ENCODE measurements at places on chromosomes 1 and 21. TPM values are rescaled to one million over a fixed set of nuclear protein-coding genes. Genes with fewer than 3 reads are reported as not detected.
A peak's percentile ranks its signal among the peaks of the same experiment; 100 is the strongest.

DNA sequence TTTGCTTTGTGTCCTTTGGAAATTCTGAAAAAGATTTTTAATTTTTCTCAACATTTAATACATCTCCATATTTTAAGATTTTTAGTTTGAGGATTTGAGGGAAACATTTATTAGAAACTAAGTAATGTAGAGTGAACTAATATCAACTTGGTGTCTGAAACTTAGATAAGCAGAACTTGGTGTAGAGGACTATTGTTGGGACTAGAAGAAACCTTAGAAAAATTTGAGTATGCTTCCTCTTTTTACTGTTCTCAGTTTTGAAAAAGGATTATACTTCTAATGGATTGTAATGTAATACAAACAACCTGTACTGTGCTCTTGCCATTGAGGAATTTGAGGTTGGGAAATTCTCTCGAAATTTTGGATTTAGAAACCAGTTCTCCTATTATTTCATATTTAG lies 2.4 kb downstream of the FNBP1L start:
- DNase-seq = no peak
- no peaks in the 10 kb centered on the region for H3K36me3 ChIP-seq
- H3K27me3 ChIP-seq = no peaks in the 10 kb centered on the region
- peaks cover 38% of the 10 kb centered on the region for H3K4me1 ChIP-seq
- peak overlapping the region; percentile 44 for H3K27ac ChIP-seq
- H3K4me3 ChIP-seq = peak overlapping the region; percentile 90

ADCY10 gene
- 0.28 TPM for total RNA-seq

- H3K4me1 ChIP-seq = no peaks in the 10 kb centered on the region
- H3K27ac ChIP-seq = no peak overlapping the region
- peaks cover 40% of the 10 kb centered on the region for H3K36me3 ChIP-seq
- H3K4me3 ChIP-seq = no peak overlapping the region
- H3K27me3 ChIP-seq = no peaks in the 10 kb centered on the region
Observed at GRCh38 chr1:244406337-244406736, 45.4 kb downstream of the ADSS2 start.

DNA sequence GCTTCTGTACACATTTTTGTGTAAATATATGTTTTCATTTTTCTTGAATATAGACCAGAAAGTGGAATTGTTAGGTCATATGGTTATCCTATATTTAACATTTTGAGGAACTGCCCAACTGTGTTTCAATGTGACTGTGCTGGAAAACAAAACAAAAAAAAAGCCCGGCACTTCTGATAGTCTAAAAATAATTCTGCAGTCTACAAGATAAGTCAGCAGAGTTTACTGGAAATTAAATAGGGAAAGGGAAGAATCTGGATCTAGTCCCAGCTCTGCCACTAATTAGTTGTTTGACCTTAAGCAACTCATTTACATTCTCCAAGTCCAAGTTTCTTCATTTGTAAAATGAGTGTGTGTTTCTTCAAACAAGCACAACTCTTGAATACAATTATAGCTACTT lies 869.1 kb upstream of the B3GALT2 start:
- no peaks in the 10 kb centered on the region for H3K4me1 ChIP-seq
- H3K27me3 ChIP-seq = no peaks in the 10 kb centered on the region

ZNF683 gene
- total RNA-seq = not detected

DNA sequence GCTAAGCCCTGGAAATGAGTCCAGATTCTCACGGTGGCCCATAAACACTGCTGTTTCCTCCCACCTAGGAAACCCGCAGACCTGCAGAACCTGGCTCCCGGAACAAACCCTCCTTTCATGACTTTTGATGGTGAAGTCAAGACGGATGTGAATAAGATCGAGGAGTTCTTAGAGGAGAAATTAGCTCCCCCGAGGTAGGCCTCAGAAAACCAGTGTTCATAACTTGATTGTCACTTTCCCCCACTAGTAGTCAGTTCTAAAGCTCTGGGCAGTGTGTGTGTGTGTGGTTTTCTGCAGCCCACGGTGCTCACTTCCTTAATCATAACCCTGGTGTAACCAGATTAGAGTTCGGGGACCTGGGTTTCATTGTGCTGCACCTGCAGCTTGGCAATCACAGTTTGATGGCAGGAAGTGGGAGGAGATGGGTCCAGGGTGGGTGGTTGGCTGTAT lies 39.1 kb downstream of the CLIC6 start:
- H3K27me3 ChIP-seq = 0 out of 2 replicates have a peak, but pooled peaks cover 2% of the 10 kb centered on the region
- no peak overlapping the region for H3K4me3 ChIP-seq
- no peak overlapping the region for H3K27ac ChIP-seq
- no peaks in the 10 kb centered on the region for H3K36me3 ChIP-seq
- H3K4me1 ChIP-seq = no peaks in the 10 kb centered on the region
- no peak for DNase-seq

GRCh38 chr21:45074818-45075595 lies 627 bp downstream of the ADARB1 start:
- H3K4me1 ChIP-seq = peaks cover 6% of the 10 kb centered on the region
- peak overlapping the region; percentile 51 for H3K4me3 ChIP-seq
- H3K27me3 ChIP-seq = no peaks in the 10 kb centered on the region
- no peaks in the 10 kb centered on the region for H3K36me3 ChIP-seq
- peak; percentile 33 for DNase-seq
- no peak overlapping the region for H3K27ac ChIP-seq

- no peak overlapping the region for H3K4me3 ChIP-seq
- peaks cover 4% of the 10 kb centered on the region for H3K4me1 ChIP-seq
- peaks cover 14% of the 10 kb centered on the region for H3K36me3 ChIP-seq
Observed at GRCh38 chr1:223788746-223789415, 56.9 kb downstream of the TP53BP2 start.

DNA sequence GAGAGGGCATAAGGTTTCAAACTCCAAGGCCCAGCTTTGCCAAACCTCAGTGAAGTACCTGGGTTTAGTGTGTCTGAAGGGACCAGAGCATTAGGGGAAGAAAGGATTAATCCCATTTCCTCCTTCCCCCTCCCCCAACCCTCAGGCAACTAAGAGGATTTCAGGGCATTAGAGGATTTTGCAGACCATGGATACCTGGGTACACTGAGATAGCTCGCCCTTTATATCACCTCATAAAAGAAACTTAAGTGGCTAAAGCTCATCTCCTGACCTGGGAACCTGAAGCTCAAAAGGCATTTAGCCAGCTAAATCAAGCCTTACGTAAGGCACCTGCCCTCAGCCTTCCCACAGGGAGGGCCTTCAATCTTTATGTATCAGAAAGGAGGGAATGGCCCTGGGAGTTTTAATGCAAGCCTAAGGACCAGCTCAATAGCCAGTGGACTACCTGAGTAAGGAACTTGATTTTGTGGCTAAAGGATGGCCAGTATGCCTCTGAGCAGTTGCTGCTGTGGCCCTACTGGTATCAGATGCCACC lies 26.4 kb upstream of the SMYD3 start:
- no peak overlapping the region for H3K4me3 ChIP-seq
- H3K36me3 ChIP-seq = no peaks in the 10 kb centered on the region
- H3K27ac ChIP-seq = no peak overlapping the region
- no peaks in the 10 kb centered on the region for H3K27me3 ChIP-seq
- no peak for DNase-seq

GRCh38 chr1:212614453-212615200 lies 6.1 kb downstream of the ATF3 start:
- H3K4me1 ChIP-seq = peaks cover 10% of the 10 kb centered on the region
- no peak for DNase-seq
- no peak overlapping the region for H3K4me3 ChIP-seq
- peaks cover 13% of the 10 kb centered on the region for H3K27me3 ChIP-seq
- no peaks in the 10 kb centered on the region for H3K36me3 ChIP-seq

TMIGD3 gene
- total RNA-seq = not detected

PRMT6 gene
- total RNA-seq = 8.1 TPM

GRCh38 chr1:92045766-92046495 lies 16.1 kb downstream of the EPHX4 start:
- no peaks in the 10 kb centered on the region for H3K4me1 ChIP-seq
- H3K4me3 ChIP-seq = no peak overlapping the region
- H3K27me3 ChIP-seq = no peaks in the 10 kb centered on the region
- no peak for DNase-seq
- H3K27ac ChIP-seq = no peak overlapping the region
- H3K36me3 ChIP-seq = no peaks in the 10 kb centered on the region

IRF6 gene
- total RNA-seq = 50.9 TPM

DNA sequence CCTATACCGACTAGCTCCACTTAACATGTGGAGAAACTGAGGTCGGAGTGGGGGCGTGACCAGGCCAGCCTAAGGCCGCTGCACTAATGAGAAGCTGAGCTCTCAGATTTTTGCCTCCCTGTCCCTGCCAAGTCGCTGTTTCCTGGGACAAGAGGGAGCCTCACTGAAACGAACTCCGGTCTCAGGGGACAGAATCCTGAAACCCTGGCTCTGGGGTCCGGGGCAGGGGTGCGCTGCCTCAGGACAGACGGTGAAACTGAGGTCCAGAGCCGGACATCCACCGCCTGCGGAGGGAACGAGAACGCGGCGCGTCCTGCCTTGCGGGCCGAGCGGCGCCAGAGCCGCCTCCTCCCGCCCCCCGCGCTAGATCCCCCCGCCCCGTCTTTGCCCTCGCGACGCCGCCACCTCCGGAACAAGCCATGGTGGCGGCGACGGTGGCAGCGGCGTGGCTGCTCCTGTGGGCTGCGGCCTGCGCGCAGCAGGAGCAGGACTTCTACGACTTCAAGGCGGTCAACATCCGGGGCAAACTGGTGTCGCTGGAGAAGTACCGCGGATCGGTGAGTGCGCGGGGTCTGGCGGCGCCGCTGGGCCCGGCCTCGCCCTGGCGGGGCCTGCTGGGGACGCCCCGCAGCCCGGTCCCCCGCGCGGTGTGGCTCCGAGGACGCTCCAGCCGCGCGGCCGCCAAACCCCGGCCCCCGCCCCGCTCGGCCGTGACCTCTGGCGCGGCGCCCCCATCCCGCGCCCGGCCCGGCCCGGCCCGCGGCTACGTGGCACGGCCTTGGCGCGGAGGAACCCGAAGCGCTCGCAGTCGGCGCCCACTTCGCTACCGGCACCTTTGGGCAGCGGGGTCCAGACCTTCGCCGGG lies at the start of gene GPX7:
Gene GPX7 (plus strand): TSS at position 381 of the 865 bp plus-strand sequence. CDS start 39 bp downstream, at position 420.
- DNase-seq = no peak
- H3K27me3 ChIP-seq = no peaks in the 10 kb centered on the region

- no peak overlapping the region for H3K4me3 ChIP-seq
- H3K27me3 ChIP-seq = peaks cover 40% of the 10 kb centered on the region
- DNase-seq = no peak
- no peak overlapping the region for H3K27ac ChIP-seq
- H3K36me3 ChIP-seq = no peaks in the 10 kb centered on the region
Observed at GRCh38 chr1:13492711-13493110, 21.1 kb downstream of the LRRC38 start.

DIPK1A gene
- total RNA-seq = 10.5 TPM

GART gene
- total RNA-seq = 105 TPM

GRCh38 chr1:114144016-114144415 lies 9.7 kb downstream of the SYT6 start:
- H3K27ac ChIP-seq = no peak overlapping the region
- no peak overlapping the region for H3K4me3 ChIP-seq
- no peaks in the 10 kb centered on the region for H3K27me3 ChIP-seq
- no peaks in the 10 kb centered on the region for H3K36me3 ChIP-seq
- DNase-seq = no peak

- no peak overlapping the region for H3K4me3 ChIP-seq
- H3K27me3 ChIP-seq = no peaks in the 10 kb centered on the region
- H3K36me3 ChIP-seq = no peaks in the 10 kb centered on the region
- no peak for DNase-seq
- H3K27ac ChIP-seq = no peak overlapping the region
Observed at GRCh38 chr1:212507369-212507768, 74.6 kb downstream of the NENF start.

DNA sequence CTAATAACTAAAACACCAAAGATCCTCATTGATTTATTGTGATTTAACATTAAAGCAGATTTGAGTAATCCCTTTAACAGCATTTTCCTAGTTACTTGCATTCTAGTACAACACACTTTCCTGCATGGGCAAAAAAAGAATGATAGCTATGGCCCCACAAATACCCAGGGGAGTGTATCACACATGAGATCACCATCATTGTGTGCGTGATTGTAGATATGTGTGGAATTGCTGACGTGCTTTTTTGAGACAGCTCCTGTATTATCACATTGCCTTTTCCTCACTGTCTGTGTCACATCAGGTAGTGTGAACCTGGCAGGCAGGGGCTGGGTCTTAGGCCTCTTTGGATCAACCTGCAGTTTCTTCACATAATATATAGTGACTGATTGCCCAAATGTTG lies 48.5 kb upstream of the SAMD13 start:
- H3K27ac ChIP-seq = peak overlapping the region; percentile 75
- no peak overlapping the region for H3K4me3 ChIP-seq
- H3K4me1 ChIP-seq = peaks cover 29% of the 10 kb centered on the region
- no peaks in the 10 kb centered on the region for H3K36me3 ChIP-seq
- H3K27me3 ChIP-seq = no peaks in the 10 kb centered on the region

DNA sequence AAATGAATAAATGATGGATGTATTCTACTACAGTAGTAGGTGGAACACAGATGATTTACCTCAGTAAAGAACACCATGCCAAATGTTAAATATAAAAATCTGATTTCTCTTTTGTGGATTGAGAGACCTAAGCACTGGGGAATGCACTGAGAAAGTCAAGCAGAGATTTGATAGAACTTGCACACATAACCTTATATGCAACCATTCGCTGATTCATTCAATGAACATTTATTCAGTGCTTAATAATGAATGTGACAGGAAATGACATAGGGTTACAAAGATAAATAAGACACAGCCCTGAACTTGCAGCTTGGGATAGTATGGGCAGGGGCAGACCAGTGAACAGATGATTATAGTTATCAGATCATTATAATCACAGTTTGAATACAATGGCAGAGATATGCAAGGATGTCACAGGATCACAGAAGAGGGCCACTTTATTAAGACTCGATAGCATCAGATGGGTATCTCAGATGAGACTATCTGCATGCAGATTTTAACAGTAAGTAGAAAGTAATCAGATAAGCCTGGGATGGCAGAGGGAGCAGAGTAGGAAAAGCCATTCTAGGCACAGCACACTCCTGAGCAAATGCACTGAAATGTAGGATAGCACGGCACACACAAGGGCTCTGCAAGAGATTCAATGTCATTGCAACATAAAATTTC lies 169.4 kb downstream of the ASTN1 start:
- H3K4me1 ChIP-seq = no peaks in the 10 kb centered on the region
- DNase-seq = no peak
- no peak overlapping the region for H3K4me3 ChIP-seq
- H3K36me3 ChIP-seq = no peaks in the 10 kb centered on the region

DNA sequence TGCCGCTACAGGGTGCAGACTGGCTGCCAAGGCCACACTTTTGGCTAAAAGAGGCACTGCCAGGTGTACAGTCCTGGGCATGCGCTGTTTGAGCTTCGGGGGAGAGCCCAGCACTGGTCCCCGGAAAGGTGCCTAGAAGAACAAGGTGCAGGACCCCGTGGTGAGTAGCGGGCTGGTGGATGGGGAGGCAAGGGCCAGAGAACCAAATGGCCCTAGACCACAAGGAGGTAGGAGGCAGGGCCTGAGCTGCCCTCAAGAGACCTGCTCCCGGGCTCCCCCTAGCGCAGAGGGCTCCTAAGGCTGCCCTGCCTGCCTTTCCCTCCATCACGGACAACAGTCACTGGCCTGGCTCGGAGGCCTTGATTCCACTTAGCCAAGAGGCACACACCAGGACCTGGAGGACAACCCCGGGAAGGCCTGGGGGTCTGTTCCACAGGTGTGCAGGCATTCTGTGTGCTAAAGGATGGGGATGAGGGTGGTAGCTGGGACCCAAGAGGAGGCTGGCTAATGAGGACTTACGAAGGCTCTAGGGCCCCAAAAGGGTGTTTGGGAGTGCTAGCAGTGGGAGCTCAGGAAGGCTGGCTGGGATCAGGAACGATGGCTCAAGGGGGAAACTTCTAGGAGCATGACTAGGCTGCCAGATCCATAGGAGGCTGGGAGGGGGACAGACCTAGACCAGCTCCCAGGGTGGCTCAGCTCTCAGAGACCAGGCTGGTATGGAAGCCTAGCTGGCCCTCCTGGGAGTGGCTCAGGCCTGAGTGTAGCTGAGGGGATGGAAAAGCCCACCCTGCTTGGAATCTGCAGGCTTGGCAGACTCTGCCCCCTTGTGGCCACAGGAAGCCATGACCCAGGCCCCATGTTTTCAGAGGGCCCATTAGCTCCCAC lies 742 bp downstream of the ARTN start:
- DNase-seq = peak; percentile 64
- peak overlapping the region; percentile 90 for H3K4me3 ChIP-seq
- H3K27ac ChIP-seq = peak overlapping the region; percentile 84
